Activated effector memory CD4-positive, alpha-beta T cell treated with Interleukin-2 at 50 U/mL for 16 hours (primary cell): ENCODE measurements at places on chromosomes 4 and X.

GRCh38 chrX:113986427-113986826 lies 597.5 kb upstream of the HTR2C start:
- DNase-seq: no peak

DNA sequence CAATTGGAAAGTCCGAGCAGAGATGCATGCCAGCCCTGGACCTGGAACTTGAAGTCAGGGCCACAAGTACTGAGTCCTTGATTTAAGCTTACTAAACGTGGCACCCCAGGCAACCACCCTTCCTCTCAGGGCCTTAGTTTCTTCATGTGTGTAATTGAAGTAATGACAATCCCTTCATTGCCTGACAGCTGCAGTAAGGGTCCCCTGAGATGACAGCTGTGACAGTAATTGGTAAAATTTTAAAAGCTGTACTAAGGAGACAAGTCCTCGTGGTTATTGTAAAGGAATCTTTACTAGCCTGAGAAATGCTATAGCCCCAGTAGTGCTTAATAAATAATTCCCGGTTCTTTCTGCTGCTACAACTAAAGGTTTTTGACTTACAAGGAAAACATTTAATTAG lies 175.1 kb upstream of the RADX start:
- no peak for DNase-seq

GRCh38 chr4:111773858-111774257 lies 371.4 kb upstream of the FAM241A start:
- no peak for DNase-seq

GRCh38 chr4:15233626-15234025 lies 194.2 kb upstream of the C1QTNF7 start:
- no peak for DNase-seq

DNA sequence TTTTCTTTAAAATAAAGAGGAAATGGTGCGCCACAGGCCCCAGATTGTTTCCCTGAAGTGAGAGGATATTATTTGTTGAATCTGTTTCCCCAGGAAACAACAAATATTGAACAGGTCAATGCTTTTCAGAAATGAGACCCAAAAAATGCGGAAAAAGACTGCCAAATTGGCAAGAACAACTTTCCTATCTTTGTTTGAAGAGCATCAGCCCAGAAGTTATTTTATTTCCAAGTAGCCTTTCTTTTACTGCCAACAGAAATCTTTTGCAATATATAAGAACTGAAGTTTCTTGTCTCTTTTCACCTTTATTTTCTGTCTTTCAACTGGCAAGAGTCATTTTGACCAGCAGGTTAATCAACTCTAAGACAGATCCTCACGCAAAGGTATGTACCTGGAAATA lies at the start of gene SMR3A:
SMR3A (plus strand) TSS at position 301 of the 400 bp plus-strand sequence. CDS start 1,356 bp downstream, outside the sequence.
- no peak for DNase-seq

GRCh38 chrX:45554736-45555135 lies 354.1 kb upstream of the DIPK2B start:
- DNase-seq: no peak

DNA sequence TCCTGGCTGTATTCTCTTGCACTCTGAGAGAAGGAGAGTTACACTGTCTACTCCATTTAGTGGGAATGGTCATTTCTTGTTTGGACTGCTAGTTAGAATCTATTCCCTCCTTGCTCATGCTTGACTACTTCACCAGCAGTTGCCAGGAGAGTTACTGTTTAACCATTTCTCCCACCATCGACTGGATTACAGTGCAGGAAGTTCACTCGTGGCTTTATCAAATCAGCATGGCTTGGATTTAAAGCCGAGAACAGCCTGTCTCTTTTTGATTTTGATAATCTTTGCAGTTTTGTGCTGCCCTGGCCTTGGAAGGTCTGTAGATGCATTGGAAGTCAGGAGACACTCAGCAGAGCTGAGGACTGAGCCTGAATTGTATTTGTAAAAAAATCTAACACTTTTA lies 3.2 kb downstream of the GBA3 start:
- DNase-seq: no peak

GRCh38 chr4:76386566-76387305 lies 34.2 kb downstream of the CCDC158 start:
- DNase-seq: no peak

DNA sequence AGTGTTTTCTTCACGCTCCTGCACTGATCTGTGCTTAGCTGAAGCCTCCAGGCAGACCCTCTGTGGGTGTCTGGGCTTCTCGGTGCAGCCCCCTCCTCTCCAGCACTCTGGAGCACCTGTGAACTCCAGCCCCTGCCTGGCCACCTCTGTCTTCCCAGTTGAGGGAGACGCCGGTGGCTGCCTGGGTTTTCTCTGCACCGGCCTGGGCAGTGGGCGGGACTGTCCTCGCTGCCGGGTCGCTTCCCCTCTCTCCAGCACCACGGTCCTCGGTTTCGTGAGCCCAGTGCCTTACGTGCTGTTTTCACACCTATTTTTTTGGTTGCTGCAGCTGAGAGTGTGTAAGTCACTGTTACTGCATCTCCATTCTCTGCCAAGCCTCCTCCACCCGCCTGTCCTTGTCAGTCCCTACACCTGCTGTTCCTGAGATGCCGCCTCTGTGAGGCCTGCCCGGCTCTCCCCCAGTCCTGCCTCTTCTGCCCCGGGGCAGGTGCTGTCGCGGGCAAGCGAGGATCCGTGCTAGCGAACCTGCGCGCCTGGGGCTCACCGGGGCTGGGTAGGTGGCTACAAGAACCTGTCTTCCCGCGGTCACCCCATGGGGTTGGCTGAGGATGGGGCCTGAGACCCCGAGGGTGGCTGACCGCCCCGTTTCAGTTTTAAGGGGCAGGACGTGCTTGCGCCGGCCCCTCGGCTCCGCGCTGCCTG lies 2.4 kb upstream of the FGFRL1 start:
- peak; percentile 29 for DNase-seq

DNA sequence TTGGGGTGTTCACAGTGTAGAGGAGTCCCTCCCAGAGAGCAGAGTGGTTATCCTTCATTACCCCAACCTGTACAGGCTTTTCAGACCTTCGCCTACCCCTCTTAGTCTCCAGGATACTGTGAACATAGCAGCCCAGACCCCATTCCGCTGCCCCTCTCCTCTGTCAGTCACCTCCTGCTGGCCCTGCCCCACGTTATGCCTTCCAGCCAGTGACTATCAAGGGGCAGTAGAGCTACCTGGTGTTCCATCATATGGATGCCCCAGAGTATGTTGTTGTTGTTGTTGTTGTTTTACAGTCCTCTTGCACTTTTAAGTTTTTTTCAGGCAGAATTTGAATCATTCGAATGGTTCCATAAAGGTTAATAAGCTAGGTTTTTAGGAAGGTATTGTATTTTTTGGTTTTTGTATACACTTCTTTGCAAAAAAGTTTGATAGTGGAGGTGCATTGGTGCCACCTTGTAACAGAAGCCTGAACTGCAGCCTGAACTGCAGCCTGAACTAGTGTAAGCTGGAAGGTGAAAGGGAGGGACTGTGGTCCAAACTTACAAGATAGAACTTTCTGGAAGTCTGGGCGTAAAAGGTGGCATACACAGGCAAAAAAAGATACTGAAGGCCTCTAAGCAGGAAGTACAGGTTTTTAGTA lies 101.4 kb upstream of the RAB40AL start:
- DNase-seq: no peak

DNA sequence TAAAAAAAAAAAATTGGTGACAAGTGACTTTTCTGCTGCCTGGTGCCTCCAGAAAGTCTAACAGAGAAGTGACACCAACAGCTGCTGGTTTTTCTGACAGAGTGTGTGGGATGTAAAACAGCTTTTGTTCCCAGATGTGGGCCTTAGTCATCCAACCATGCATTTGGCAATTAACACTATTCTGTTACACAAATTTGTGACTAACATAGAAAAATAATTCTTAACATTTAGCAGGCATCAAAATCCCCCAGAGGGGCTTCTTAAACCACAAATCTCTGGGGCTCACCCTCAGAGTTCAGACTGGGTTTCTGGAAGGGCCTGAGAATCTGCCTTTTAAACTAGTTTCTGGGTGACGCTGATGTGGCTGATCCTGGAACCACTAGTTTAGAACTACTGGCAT lies 100.5 kb upstream of the PCDH7 start:
- DNase-seq: no peak

GRCh38 chr4:147371661-147372060 lies 109.2 kb upstream of the EDNRA start:
- no peak for DNase-seq

DNA sequence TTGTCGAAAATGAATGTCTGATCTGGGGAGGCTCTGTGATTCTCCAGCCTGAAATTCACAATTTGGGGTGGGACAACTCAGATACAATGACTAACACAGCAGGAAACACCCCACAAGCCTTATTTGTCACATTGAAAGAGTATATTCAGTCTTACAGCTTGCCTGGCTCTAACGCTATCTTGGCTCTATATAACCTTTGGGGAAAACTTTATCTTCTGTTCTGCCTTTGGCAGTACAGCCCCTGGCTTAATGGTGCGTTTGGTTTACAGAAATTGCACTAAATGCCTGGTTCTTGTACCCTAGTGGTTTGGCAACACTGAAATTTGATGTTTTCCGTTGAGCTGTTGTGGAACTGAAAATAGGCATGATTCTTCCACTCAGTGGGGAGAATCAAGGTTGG lies 178.1 kb upstream of the VEGFC start:
- DNase-seq: no peak

GRCh38 chr4:82071951-82072350 lies 301.8 kb downstream of the HNRNPD start:
- DNase-seq: no peak

DNA sequence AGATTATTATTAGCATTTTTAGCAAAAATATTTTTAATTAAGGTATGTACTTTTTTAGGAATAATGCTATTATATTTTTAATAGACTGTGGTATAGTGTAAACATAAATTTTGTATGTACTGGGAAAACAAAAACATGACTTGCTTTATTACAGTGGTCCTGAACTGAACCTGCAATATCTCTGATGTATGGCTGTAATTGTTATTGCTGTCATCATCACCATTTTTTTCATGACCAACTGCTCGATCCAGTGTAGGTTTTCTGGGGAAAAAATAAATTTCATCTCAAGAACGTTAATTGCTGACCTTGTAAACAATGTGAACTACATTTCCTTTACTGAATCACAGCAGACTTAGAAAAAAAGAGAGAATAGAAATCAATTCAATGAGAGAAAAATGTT lies 83.6 kb upstream of the ATOH1 start:
- DNase-seq: no peak

GRCh38 chr4:159160242-159160641 lies 57.4 kb downstream of the RAPGEF2 start:
- no peak for DNase-seq

- DNase-seq: no peak
Measured at GRCh38 chrX:8688776-8689175, 43.2 kb downstream of the ANOS1 start.
